ENCODE measurements at places on chromosomes 2 and 18. TPM values are rescaled to one million over a fixed set of nuclear protein-coding genes. Genes with fewer than 3 reads are reported as not detected.

Gene SLC35F6
- total RNA-seq = 11.1 TPM

DNA sequence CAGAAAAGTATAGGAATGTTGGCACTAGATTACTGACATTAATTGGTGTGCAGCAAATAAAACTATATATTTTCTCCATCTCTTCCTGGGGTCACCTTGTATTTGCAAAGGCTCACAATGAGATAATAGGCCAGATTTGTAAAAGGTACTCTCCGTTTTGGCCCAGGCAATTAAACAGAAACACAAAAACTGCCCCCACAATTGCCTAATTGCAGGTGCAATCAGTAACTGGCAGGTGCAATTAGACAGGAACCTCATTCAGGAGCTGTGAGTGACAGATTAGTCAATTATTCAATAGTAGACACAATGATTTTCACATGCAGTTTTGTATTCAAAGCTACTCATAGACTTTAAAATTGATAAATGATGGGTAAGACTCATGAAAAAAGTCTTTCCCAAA, 451.4 kb upstream of the ID2 start:
- no peak for DNase-seq

Gene GALR1
- total RNA-seq = not detected

- DNase-seq = no peak
These were observed 405.5 kb downstream of the PARD3B start for GRCh38 chr2:204950695-204951346.

DNA sequence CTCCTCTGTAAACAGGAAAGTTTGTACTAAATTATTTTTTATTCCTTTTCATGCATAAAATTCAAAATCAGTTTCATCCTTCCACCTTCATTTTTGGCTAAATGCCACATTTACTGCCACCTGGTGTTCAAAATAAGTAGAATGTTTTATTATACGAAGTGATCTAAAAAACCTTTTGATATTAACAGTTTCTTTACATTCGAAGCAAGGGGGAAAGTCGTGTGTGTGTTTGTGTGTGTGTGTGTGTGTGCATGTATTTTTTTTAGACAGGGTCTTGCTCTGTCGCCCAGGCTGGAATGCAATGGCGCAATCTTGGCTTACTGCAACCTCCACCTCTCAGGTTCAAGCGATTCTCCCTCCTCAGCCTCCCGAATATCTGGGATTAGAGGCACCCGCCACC, 9.0 kb upstream of the SCN9A start:
- no peak for DNase-seq

DNA sequence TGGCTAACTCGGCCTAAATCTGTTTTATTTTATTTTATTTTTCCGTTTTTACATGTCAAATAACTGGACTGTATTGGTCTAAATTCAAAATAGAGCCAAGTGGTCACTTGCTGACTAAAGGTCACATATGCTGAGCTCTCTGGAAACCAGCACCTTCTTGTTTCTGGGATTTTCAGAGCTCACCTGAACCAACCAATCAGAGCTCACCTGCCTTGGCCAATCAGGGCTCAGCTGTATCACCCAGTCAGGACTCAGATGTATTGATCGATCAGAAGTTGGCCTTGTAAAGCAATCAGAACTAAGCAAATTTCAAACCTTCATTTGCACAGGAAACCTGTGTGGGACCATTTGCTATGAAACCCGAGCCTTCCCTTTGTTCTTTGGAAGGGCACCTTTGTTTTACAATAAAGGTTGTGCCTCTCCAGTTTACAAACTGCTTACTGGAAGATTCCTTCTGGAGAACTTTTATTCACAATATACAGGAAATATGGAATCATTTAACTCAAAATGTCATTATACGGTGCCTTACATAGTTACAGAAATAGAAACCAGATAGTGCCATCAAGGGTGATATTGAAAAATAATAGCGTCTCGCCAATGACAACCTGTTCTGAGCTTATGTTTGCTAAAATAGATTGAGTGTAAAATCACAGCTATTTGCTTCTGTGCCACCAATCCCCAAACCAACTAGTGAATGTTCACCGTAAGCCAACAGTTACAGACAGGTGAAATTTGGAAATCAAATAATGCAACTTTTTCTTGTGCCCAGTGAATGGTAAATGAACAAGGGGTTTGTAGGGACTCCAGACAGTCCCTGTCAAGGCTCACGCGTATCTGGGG, 17.3 kb upstream of the PSD4 start:
- no peak for DNase-seq

- DNase-seq = no peak
These were observed 15.5 kb upstream of the CFLAR start for GRCh38 chr2:201100497-201100896.

GRCh38 chr2:231548752-231549151, 18.5 kb upstream of the NMUR1 start:
- DNase-seq = no peak

- no peak for DNase-seq
These were observed 862.2 kb upstream of the LRATD1 start for GRCh38 chr2:13770279-13770678.

Gene HNMT
- not detected for total RNA-seq

Gene GPN1
- total RNA-seq = 55.9 TPM

DNA sequence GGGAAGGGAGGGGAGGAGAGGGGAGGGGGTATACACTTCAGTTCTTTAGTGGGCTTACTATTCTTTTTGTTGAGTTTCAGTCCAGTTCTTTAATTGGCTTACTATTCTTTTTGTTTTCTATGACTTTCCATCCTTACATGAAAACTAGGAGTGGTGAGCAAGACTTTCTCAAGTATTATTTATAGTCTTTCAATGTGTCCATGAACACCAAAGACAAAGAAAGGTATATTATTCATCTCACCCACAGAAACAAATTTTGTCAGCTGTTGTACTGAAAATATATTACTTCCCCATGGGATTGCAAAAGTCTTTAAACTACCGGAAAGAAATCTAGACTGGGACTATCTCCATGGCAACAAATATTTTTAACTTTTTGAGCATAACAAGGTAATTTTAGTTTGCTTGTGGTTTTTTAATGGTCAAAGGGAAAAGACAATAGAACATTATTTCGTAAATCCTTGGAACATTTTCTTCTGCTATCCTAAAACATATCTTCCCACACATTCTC, 17.6 kb downstream of the ADAM17 start:
- no peak for DNase-seq

GRCh38 chr2:55165626-55166025, 66.5 kb downstream of the CLHC1 start:
- DNase-seq = no peak

GRCh38 chr2:75844651-75845050, 133.9 kb upstream of the GCFC2 start:
- no peak for DNase-seq

- no peak for DNase-seq
These were observed 90.2 kb downstream of the FAM161A start for GRCh38 chr2:61763605-61764034.

GRCh38 chr2:23624915-23625314, 239.9 kb downstream of the KLHL29 start:
- DNase-seq = no peak

Gene OR6B2
- not detected for total RNA-seq

Gene ABHD3
- total RNA-seq = 29.6 TPM

Gene ERICH2
- not detected for total RNA-seq

Gene CCDC150
- 13.6 TPM for total RNA-seq

DNA sequence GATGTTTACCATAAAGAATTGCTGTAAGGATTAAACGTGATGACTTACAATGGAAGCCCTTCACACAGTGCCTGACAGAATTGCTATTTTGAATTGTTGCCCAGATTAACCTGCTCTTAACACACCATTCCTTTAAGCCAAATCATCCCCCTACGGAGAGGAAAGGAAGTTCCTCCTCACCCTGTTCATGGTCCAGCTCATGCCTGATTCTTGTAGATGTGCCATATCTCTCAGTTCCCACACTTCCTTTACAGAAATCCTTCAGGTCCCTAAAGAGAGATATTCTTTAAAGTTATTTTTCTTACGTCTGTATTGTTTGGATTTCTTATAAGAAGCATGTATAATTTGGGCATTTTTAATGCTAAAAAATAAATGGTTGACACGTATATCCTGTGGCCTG, 127.5 kb upstream of the DAPL1 start:
- no peak for DNase-seq

DNA sequence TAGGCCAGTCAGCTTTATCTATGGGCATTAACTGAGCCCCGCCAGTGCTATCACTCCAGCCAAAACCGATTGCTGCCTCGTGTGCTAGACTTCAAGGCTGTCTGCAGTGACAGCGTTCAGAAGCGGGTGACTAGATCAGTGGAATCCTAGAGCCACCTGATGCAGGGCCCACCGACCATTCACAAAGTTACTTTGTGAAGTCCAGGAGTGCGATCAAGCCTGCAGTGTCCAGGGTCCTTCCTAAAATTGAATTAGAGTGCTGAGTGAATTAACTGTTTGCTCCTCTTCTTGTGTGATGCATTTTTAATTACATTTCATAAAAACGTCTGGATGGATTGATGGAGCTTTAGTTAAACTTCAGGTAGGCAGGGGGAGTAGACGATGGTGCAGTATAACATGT, 13.9 kb downstream of the PCARE start:
- DNase-seq = no peak

Gene SERPINB7
- not detected for total RNA-seq

Gene SKA1
- total RNA-seq = 23.6 TPM

GRCh38 chr2:65885266-65885665, 452.9 kb upstream of the SPRED2 start:
- DNase-seq = no peak

- peak; percentile 33 for DNase-seq
These were observed 615 bp downstream of the GORASP2 start for GRCh38 chr2:170929686-170930050.

Gene SCG2
- total RNA-seq = 0.07 TPM

Gene CHRND
- total RNA-seq = not detected

Gene UPP2
- not detected for total RNA-seq
